Stimulated activated naive CD4-positive, alpha-beta T cell treated with Interleukin-2 at 50 U/mL for 16 hours (primary cell): ENCODE measurements at places on chromosomes 1 and 21.

GRCh38 chr1:47229886-47230691 is 1.9 kb downstream of the TAL1 start:
- DNase-seq: no peak

DNA sequence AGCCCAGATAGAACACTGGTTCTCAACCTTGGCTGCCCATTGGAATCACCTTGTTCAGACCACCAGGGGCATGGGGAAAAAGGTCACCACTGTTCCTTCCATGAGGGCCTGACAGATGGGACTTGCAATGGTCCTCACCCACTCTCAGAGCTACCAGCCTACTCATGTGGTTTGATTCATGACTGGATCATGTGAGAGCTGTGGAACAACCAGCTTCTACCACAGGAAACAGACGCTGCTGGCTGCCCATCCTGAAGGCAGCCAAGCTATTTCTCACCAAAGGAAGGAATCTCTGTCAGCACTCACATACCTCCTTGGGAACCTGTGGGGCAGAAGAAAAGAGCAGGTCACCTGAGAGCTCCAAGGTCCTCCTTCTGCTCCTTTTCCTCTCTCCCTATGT is 53.6 kb downstream of the CAPN8 start:
- DNase-seq: no peak

DNA sequence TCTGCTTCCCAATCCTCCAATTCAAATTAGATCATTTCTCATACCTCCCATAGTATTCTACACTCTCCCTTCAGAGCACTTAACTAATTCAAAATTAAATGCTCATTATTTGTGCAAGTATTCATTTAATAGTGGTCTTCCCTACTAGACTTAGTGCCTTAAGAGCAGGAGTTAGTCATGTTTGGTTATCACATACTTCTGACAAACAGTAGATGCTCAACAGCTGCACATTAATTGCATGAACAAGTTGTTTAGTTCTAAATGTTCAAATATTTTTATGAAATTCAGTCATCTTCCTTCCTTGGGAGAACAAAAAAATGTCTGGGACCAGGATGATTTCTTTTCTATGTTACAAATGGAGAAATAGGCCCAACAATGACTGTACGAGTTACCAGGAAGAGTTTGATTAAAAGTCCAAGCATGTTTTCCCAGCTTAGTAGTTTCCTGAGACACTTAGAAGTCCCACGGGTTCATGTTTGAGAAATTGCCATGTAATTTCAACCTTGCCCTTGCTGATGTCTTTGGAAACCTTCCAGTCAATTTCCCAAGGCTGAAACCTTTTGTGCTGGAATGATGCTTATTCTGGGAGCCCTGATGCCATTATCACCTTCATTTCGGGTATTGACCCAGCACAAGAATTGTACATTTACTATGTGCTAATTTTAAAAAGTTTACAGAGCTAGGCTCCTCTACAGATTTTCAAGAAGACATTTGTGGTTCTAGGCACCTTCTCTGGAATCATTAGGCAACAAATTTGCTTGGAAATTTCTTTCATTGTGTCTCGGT is 437.9 kb upstream of the PLXNA2 start:
- no peak for DNase-seq

GRCh38 chr1:112905395-112906149 is 50.4 kb downstream of the SLC16A1 start:
- DNase-seq: no peak

GRCh38 chr1:93874025-93874651 is 4.9 kb downstream of the DNTTIP2 start:
- DNase-seq: no peak

DNA sequence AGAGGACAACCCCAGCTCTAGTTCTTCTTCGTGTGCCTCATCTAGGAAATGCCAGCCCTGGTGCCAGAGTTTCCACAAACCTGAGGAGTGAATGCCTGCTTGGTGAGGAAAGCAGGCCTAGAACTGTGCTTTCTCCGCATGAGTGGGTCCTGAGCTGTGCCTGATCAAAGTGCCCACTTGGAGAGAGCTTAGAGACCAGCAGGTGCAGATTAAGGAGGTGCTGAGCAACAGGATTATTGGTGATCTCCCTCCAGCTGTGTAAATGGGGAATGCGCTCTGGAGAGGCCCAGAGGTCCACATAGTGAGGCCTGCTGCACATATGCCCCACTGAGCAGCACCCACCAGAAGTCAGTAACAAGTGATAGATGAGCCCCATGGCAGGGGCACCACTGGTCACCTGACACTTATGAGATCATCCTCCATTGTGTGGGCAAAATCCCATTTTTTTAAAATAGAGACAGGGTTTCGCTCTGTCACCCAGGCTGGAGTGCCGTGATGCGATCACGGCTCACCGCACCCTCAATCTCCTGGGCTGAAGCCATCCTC is 127.2 kb upstream of the ZC3H12A start:
- no peak for DNase-seq

DNA sequence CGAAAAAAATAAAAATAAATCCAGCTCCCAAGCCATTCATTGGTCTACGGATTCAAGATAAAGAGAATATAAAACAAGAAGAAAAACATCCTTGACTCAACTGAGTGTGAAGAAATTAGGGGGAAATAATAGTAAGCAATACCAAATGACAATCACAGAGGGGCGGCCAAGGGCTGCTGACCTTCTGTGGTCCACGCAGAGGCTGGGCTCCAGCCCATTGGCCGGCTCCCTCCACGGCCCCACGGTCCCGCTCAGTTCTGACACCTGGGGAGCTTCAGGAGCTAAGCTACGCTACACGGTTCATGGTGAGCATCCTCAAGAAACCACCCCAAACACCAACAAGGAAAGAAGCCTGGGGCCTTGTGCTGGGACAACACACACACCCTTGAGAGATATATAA is 400 bp upstream of the KRTAP10-12 start:
- no peak for DNase-seq

- no peak for DNase-seq
Measured at GRCh38 chr1:246725191-246725590, 982 bp downstream of the SCCPDH start.

GRCh38 chr1:181251001-181251712 is 162.7 kb downstream of the IER5 start:
- no peak for DNase-seq

DNA sequence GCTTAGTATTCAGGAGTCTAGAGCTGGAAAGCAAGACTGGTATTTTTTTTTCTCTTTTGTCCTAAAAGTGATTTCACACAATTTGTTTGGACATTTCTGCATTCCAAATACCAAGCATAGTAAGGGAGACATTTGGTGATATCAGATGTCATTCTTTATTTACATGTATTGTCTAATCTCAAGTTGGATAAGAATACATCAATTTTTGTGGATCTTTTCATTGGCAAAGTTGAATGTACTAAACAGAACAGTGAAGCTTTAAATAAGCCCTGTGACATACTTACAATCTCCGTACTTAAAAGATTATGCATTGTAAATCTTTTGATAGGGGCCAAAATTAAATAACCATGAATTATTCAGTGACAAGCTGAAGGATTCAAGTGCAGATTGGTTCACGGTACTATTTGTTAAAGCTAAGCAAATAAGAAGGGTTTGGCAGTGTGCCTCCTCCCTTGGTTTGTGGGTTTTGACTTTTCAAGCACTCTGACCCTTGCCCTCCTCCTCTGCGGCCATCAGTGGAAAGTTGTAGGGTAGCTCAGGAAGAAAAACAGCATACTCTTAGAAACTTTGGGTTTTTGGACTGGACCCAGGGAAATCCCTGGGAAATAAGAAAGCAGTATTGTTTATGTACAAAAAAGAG is 663.7 kb downstream of the ADGRL2 start:
- DNase-seq: no peak

- no peak for DNase-seq
Measured at GRCh38 chr1:7373251-7373650, 397.8 kb upstream of the VAMP3 start.

GRCh38 chr1:201127755-201128455 is 921 bp upstream of the ASCL5 start:
- no peak for DNase-seq

GRCh38 chr1:233242827-233243483 is 52.6 kb downstream of the PCNX2 start:
- no peak for DNase-seq
